AG04450 (cell line): ENCODE measurements at places on chromosomes 3 and 15. TPM values are rescaled to one million over a fixed set of nuclear protein-coding genes. Genes with fewer than 3 reads are reported as not detected.

- no peak for DNase-seq
Measured at GRCh38 chr3:67521053-67521646, 133.3 kb downstream of the SUCLG2 start.

GRCh38 chr15:90106522-90107117, 4.4 kb upstream of the IDH2 start:
- no peak for DNase-seq

DNA sequence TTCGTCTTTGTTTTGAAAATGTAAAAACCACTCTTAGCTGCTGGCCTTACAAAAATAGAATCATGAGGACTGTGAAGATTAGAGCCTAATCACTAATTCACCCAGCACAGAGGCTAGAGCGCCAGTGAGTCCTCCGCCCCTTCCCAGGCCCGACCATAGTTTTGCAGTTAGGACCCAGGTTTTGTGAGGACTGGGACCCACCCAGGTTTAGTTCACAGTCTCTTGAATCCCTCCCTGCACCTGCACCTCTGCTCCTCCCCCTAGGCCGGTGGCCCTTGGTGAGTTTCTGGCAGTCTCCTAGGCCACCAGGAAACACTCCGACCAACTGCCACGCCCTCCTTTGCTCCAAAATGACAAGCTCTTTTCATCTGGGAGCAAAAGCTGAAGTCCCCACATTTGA, 136.0 kb upstream of the CCDC54 start:
- no peak for DNase-seq

DNA sequence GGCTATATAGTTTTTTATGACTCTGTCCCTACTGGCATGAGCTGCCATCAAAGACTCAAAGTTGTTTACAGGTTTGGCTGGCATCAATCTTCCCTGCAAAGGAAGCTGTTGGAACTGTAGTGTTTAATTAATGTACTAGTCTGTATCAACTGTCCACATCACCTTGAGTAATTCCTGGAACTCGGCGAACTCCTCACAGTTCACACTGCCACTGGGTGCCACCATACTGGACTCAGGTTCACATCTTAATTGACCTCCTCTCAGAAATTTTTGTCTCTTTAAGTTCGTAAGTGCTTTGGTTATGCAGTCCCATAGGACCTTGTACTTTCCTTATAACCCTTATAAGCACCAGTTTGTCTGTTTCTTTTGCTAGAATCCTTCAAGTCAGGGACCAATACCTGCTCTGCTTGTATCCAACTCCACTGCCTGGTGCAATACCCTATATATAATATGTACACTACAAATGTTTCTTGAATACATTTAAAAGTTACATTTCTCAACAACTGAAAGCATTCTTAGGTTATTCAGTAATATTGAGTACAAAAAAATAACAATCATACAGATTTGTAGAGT, 3.2 kb downstream of the HIGD1A start:
- no peak for DNase-seq

- peak; percentile 15 for DNase-seq
Measured at GRCh38 chr3:138234401-138235179, 47.5 kb downstream of the ARMC8 start.

- no peak for DNase-seq
Measured at GRCh38 chr3:13429631-13430291, 9.6 kb upstream of the NUP210 start.

DNA sequence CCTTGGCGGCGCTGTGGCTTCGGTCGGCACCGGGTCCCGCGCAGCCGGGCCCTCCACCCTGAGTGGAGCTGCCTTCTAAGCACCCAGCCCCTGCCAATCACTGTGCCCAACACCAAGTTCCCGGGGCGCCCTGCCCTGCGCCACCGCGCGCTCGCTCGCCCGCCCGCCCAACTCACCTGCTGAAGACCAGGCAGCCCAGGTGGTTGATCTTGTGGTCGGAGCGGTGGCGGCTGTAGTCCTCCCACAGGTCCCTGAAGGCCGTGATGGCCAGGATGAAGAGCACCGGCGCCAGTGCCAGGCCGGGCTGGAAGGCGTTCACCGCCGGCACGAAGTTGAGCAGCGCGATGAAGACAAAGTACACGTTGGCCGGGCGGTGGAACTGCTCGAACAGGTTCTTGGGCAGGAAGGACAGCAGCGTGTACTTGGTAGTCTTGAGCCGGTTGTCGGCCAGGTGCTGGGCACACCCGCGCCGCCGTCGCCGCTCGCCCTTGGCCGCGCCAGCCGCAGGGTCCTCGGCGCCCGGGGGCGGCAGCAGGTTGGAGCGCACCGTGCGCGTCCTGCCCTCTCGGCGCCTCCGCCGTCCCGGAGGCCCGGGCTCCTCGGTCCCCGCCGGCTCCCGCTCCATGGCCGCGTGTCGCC, 536 bp downstream of the ATP10A start:
- DNase-seq = no peak

DNA sequence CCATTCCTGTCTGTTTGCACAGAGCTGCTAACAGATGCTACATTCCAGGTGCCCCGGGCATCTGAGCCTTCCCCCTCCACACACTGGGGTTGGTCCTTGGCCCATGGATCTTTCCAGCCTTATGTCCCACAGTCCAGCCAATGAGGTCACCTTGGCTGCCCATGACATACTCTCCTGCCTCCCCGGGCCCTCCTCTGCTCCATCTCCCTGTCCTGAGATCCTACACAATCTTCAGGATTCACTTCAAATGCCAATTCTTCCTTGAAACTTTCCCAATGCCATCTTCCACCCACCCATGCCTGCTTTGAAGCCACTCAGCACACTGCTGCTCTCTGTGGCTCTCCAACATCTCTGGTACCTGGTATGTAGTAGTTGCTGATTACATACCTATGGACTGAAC, 4.3 kb downstream of the CHRNA3 start:
- no peak for DNase-seq

DNA sequence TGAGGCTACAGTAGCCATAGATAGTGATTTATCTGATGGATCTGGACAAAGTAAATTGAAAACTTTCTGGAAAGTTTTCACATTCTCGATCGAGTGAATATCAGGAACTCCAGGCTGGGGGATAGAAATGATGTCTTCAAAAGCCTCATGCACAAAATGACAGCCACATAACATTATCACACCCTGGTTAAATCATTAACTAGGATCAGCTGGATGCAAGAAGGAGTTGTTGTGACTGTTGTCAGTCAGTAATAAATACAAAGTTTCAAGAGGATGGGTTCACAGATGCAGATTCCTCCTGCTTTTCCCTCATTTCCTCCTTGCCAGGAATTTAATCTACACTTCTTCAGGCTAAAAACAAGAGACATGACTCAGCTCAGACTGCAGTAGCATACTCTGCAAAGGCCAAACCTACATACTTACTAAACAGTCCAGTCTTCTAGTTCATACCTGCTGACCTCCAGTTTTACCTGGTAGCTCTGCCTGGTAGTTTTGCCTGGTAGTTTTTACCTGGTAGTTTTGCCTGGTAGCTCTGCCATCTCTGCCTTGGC, 40.9 kb downstream of the C2CD4A start:
- no peak for DNase-seq

GRCh38 chr15:81407176-81407575, 33.2 kb upstream of the TMC3 start:
- no peak for DNase-seq

GRCh38 chr3:139627759-139628158, 50.0 kb downstream of the NMNAT3 start:
- DNase-seq = no peak

DNA sequence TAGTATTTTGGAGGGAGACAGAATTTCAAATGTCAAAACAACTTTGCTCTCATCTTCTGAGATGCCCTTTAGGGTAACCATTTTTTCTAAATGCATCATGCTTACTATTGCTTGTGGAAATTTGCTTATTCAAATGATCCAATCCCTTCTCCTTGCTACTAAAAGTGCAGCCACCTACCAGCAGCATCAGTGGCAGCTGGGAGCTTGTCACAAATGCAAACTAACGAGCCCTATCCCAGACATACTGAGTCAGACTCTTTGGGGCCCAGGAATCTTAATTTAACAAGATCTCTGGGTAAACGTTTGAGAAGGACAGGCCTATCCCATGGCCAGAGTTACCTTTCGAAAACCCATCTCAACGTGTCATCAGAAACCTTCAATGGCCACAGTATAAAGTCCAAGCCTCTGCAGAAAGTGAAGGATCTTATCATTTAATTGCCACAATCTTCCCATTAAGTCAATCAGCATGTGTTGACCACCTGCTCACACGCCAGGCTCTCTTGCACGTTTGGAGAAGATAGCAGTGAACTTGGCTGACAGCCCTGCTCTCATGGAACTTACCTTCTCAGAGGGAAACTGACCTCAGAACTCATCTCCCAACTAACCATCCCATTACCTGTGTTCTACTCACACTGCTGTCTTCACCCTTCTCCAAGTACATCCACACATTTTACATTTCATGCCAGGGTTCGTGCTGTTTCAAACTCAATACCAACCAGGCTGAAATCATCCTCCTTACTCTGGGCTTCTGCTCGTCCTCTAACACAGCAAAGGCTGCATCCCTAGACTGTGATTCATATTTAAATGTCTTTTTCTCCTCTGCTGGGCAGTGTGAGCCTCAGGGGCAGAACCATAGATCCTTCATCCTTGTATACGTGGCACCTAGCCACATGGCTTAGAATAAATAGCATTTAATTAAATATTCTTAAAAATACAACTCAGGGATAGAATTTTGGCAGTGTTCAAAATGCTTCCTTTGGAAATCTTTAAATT, 24.8 kb upstream of the VGLL4 start:
- DNase-seq = no peak

SLC12A8 gene
- polyA plus RNA-seq = 15.3 and 16.0 TPM in 2 replicates

ETV5 gene
- 28.6 and 33.7 TPM in 2 replicates for polyA plus RNA-seq

FMN1 gene
- 3.1 and 3.7 TPM in 2 replicates for polyA plus RNA-seq
